Left ventricle myocardium inferior (tissue), 1 donor: ENCODE measurements at places on chromosomes 11 and 22. TPM values are rescaled to one million over a fixed set of nuclear protein-coding genes. Genes with fewer than 3 reads are reported as not detected.

- no peaks in the 10 kb centered on the region for H3K36me3 ChIP-seq
- no peak for DNase-seq
- peak overlapping the region; percentile 94 for H3K27ac ChIP-seq
- H3K27me3 ChIP-seq, result peaks cover 92% of the 10 kb centered on the region
Observed at GRCh38 chr22:38454353-38455075, 485 bp downstream of the KCNJ4 start.

DNA sequence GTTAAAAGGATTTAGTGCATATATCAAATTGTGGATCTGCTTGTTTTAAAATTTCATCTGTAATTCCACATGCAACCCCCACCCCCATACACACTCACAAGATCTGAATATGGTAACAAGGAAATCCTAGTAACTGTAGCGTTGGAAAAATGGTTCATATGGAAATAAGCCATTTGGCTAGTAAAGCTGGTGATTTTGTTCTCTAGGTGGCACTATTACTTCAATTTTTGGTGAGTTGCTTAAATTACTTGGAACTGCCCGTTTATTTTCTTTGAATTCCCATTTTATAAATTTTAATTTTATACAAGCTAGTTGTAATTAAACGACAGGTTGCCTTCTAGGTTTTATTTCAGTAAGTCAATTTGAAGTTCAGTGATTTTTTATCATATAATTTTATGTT lies 5.3 kb downstream of the BDNF start:
- H3K36me3 ChIP-seq, result no peaks in the 10 kb centered on the region
- H3K4me3 ChIP-seq, result no peak overlapping the region
- H3K27ac ChIP-seq, result no peak overlapping the region
- peaks cover 42% of the 10 kb centered on the region for H3K27me3 ChIP-seq
- no peak for DNase-seq

- peaks cover 3% of the 10 kb centered on the region for H3K4me1 ChIP-seq
- H3K27me3 ChIP-seq, result peaks cover 84% of the 10 kb centered on the region
- DNase-seq, result no peak
- no peak overlapping the region for H3K4me3 ChIP-seq
Observed at GRCh38 chr22:49308300-49308699, 519.4 kb downstream of the BRD1 start.

DNA sequence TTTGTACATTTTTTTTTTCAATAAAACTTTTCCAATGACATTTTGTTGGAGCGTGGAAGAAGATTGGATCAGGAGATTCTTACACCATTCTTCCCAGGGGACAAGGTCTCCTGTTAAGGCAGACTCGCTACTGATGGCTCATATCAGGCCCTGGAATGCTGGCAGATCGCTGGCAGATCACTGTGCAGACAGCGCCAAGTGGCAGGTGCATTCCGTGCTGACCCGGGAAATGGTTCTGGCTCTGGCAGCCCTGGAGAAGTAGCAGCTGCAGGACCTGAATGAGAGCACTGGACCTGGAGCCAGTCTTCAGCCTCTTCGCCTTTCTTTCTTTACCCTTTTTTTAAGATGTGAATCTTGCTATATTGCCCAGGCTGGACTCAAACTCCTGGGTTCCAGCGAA lies 10.7 kb downstream of the SERPINH1 start:
- no peak overlapping the region for H3K4me3 ChIP-seq
- peaks cover 68% of the 10 kb centered on the region for H3K36me3 ChIP-seq
- peak overlapping the region; percentile 55 for H3K27ac ChIP-seq
- no peak for DNase-seq

- no peak overlapping the region for H3K27ac ChIP-seq
- no peaks in the 10 kb centered on the region for H3K36me3 ChIP-seq
- no peaks in the 10 kb centered on the region for H3K4me1 ChIP-seq
- H3K4me3 ChIP-seq, result no peak overlapping the region
- H3K27me3 ChIP-seq, result peaks cover 32% of the 10 kb centered on the region
Observed at GRCh38 chr11:13917264-13917663, 45.3 kb upstream of the SPON1 start.

GRCh38 chr11:25396847-25397246 lies 900.0 kb downstream of the LUZP2 start:
- DNase-seq, result no peak
- no peaks in the 10 kb centered on the region for H3K27me3 ChIP-seq
- H3K4me3 ChIP-seq, result no peak overlapping the region
- H3K4me1 ChIP-seq, result no peaks in the 10 kb centered on the region

DNA sequence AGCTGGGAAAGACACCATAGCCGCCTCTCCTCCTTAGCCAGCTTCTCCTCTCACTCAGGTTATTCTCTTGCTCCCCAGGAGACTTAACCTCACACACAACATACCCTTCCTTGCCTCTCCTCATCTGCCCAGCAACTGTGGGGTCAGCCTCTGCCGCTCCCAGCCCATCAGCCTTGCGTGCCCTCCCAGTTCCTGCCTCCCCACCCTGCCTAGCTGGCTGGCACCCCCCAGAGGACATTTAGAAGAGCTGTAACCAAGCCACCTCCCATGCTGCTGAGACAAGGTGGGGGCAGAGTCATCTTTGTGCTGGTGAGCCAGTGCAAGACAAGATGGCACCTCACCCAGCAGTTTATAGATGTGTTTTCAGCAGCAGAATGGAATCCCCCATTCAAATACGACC lies 38.2 kb downstream of the TOM1 start:
- H3K27me3 ChIP-seq, result no peaks in the 10 kb centered on the region
- no peak overlapping the region for H3K4me3 ChIP-seq
- H3K4me1 ChIP-seq, result peaks cover 40% of the 10 kb centered on the region
- DNase-seq, result no peak
- peaks cover 94% of the 10 kb centered on the region for H3K36me3 ChIP-seq

DNA sequence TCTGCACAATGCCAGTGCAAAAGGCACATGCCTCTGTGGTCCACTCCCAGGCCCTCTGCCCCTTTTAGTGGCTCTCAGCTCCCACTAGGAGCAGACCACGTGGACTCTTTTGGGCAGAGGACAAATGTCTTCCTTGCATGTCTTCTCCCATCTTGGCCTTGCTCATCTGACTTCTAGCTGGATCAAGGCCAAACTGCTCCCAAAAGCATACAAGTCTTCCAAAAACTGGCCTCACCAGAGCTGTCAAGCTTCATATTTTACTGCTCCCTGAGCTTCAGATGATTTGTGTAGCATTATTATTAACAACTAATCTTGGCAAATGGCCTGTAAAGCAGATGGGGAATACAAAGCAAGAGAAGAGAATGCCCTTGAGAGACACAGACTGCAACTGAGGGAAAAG lies 6.9 kb downstream of the SMPD1 start:
- peaks cover 58% of the 10 kb centered on the region for H3K36me3 ChIP-seq
- H3K4me3 ChIP-seq, result no peak overlapping the region
- peaks cover 18% of the 10 kb centered on the region for H3K4me1 ChIP-seq
- H3K27ac ChIP-seq, result no peak overlapping the region
- H3K27me3 ChIP-seq, result no peaks in the 10 kb centered on the region
- DNase-seq, result no peak

- H3K4me1 ChIP-seq, result no peaks in the 10 kb centered on the region
- no peak overlapping the region for H3K27ac ChIP-seq
- no peaks in the 10 kb centered on the region for H3K27me3 ChIP-seq
- H3K4me3 ChIP-seq, result peak overlapping the region; percentile 41
- no peaks in the 10 kb centered on the region for H3K36me3 ChIP-seq
- no peak for DNase-seq
Observed at GRCh38 chr11:104653407-104653806, 244.9 kb downstream of the CASP12 start.

GRCh38 chr11:35235936-35236666 lies 97.1 kb downstream of the CD44 start:
- no peak for DNase-seq
- no peak overlapping the region for H3K4me3 ChIP-seq
- H3K27me3 ChIP-seq, result no peaks in the 10 kb centered on the region

GRCh38 chr11:99352642-99353041 lies 331.9 kb downstream of the CNTN5 start:
- H3K27ac ChIP-seq, result peak overlapping the region; percentile 49
- H3K27me3 ChIP-seq, result no peaks in the 10 kb centered on the region
- H3K4me3 ChIP-seq, result no peak overlapping the region
- H3K4me1 ChIP-seq, result peaks cover 10% of the 10 kb centered on the region

- peaks cover 53% of the 10 kb centered on the region for H3K4me1 ChIP-seq
- peak; percentile 69 for DNase-seq
- no peaks in the 10 kb centered on the region for H3K27me3 ChIP-seq
- H3K27ac ChIP-seq, result peak overlapping the region; percentile 57
Observed at GRCh38 chr22:43996170-43996980, 27.7 kb upstream of the PARVB start.

GRCh38 chr22:30238661-30239487 lies 7.7 kb downstream of the LIF start:
- no peak overlapping the region for H3K4me3 ChIP-seq
- H3K27ac ChIP-seq, result no peak overlapping the region
- no peaks in the 10 kb centered on the region for H3K36me3 ChIP-seq
- no peaks in the 10 kb centered on the region for H3K4me1 ChIP-seq
- DNase-seq, result peak; percentile 60
- H3K27me3 ChIP-seq, result peaks cover 93% of the 10 kb centered on the region

DNA sequence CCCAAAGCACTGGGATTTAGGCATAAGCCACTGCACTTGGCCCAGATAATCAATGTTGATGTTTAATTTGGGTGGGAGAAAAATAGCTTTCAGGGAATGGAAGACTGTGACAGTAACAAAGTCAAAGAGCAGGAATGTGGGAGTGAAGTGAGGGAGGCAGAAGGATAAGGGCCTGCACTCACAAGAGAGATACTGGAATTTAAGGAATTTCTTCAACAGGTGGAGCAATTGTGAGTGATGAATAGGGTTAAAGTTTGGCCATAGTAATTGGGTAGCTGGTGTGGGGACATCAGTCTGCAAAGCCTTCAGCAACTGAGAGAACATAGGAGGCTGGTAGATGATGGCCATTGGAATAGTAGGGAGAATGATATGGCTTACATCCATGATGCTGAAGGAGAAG lies 8.6 kb upstream of the APBB1 start:
- H3K27me3 ChIP-seq, result no peaks in the 10 kb centered on the region
- H3K4me3 ChIP-seq, result no peak overlapping the region
- no peak overlapping the region for H3K27ac ChIP-seq
- DNase-seq, result no peak
- no peaks in the 10 kb centered on the region for H3K36me3 ChIP-seq

DNA sequence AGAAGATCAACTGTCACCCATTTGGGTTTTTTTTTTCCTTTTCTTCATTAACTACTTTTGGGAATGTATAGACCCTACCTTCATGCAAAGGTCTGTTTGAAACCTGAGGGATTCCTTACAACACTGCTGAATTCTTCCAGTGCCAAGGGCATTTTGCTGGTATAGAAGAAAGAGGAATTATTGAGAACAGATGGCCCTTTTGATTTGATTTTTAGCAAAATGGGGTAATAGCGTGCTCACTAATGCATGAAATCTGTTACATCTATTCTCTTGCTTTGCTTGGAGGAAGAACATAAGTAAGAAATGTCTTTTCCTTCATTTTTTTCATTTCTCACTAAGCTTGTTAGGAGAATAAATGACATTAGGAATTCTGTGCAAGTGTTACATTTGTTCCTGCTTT lies 501.9 kb downstream of the TMEM135 start:
- no peaks in the 10 kb centered on the region for H3K4me1 ChIP-seq
- H3K4me3 ChIP-seq, result no peak overlapping the region
- no peak overlapping the region for H3K27ac ChIP-seq
- no peaks in the 10 kb centered on the region for H3K27me3 ChIP-seq
- no peak for DNase-seq
- H3K36me3 ChIP-seq, result no peaks in the 10 kb centered on the region

DNA sequence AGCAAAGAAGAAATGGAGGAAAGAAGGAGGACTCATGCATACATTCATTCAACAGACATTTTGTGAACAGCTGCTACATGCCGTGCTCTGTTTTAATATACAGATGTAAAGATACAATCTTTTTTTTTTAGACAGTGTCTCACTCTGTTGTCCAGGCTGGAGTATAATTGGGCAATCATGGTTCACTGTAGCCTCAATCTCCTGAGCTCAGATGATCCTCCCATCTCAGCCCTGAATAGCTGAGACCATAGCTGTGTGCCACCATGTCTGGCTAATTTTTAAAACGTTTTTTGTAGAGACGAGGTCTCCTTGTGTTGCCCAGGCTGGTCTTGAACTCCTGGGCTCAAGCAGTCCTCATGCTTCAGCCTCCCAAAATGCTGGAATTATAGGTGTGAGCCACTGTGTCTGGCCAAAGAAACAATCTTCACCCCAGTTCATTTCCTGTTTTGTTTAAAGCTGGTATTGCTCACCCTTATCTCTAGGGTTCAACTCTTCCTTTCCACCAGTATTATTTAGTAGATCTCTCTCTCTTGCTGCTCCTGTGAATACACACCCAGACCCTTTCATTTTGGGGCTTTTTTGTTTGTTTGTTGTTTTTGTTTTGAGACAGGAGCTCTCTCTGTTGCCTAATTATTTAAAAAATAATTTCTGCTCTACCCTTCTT lies 69.8 kb downstream of the RNF169 start:
- H3K4me3 ChIP-seq, result no peak overlapping the region
- no peak overlapping the region for H3K27ac ChIP-seq
- H3K36me3 ChIP-seq, result peaks cover 25% of the 10 kb centered on the region
- H3K4me1 ChIP-seq, result peaks cover 54% of the 10 kb centered on the region
- no peak for DNase-seq

- no peaks in the 10 kb centered on the region for H3K27me3 ChIP-seq
- no peak for DNase-seq
- no peaks in the 10 kb centered on the region for H3K4me1 ChIP-seq
- H3K4me3 ChIP-seq, result no peak overlapping the region
- H3K36me3 ChIP-seq, result no peaks in the 10 kb centered on the region
Observed at GRCh38 chr22:30047364-30047738, 32.9 kb upstream of the HORMAD2 start.

DNA sequence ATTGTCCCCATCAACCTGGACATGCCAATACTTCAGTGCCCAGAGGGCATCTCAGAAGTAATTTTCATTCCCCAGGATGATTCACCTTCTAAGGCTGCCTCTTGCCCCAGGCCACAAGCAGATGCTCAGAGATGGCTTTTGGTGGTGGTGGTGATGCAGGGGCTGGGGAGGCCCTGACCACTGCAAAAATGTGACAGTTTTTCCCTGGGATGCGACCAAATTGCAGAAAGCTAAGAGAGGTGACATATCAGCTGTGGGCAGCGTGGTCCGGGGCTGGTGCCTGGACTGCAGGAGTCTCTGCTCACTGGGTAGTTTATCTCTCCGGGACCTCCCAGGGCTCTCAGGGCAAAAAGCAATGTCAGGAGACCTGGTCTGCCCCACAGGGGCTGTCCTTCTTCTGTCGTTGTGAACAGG lies 39.7 kb upstream of the ACCSL start:
- DNase-seq, result no peak
- H3K4me3 ChIP-seq, result no peak overlapping the region
- no peaks in the 10 kb centered on the region for H3K4me1 ChIP-seq

DNA sequence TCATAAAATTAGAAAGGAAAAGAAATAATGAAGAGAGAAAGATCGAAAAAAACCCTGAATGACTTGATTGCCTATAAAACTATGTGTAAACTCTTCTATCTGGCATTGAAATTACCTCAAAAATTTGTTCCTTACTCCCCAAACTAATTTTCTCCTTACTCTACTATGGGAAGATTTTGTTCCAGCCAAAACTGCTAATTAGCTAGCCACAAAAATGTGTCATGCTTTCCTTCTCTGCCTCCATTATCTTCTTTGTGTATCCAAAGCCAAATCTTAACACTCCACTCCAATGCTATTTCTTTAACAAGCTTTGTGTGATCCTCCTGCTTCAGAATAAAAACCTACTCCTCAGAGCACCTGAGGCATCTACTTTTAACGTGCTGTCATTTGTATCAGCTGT lies 831.2 kb downstream of the METTL15 start:
- no peaks in the 10 kb centered on the region for H3K4me1 ChIP-seq
- no peak overlapping the region for H3K27ac ChIP-seq
- no peak overlapping the region for H3K4me3 ChIP-seq
- H3K27me3 ChIP-seq, result no peaks in the 10 kb centered on the region

The CSNK2A3 gene
- 1.4 TPM for total RNA-seq

The BTG4 gene
- not detected for total RNA-seq

The DSCAML1 gene
- total RNA-seq, result 0.19 TPM

The ZDHHC13 gene
- total RNA-seq, result 8.0 TPM

The NKAPD1 gene
- 7.6 TPM for total RNA-seq

The B3GAT1 gene
- total RNA-seq, result 0.08 TPM

The SLC22A12 gene
- total RNA-seq, result not detected

The MOGAT2 gene
- not detected for total RNA-seq
